ENCODE measurements at places on chromosomes 12 and 14.

GRCh38 chr12:127810041-127810440, 456.9 kb upstream of the TMEM132C start:
- no peak for DNase-seq

- DNase-seq = no peak
Measured at GRCh38 chr12:50102646-50103309, 1.0 kb upstream of the GPD1 start.

- no peak for DNase-seq
Measured at GRCh38 chr14:38646391-38646790, 390.5 kb upstream of the CLEC14A start.

DNA sequence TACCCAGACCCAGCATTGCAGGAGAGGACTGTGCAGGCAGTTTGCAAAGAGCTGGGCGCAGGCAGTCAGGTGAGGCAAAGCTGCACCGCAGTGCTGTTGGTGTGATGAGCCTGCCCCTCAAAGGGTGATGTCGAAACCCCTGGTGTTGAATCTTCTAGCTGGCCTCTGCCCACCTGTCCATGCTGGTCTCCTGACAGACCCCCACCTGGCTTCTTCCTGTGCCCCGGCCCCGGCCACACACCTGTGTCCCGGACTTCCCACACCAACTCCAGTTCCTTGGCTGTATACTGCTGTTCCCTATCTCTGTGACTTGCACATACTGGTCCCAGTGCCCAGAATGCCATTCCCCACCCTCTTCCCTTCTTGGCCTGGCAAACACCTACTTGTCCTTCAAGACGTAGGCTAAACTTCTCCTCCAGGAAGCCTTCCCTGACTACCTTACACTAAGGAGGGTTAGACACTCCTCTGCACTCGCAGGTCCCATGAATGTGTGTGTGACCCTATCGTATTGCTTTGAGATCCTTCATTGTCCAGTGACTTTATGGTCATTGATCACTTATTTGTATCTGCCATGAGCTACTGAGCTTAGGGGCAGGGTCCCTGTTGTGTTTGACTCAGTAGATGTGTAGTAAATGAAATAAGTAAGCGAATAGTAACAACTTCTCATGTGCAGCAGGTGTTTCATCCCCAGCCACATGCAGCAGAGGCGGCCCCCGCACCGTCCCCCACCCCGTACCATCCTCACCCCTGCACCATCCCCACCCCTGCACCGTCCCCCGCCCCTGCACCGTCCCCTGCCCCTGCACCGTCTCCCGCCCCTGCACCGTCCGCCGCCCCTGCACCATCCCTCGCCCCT, 37.4 kb downstream of the ESRRB start:
- DNase-seq = no peak

DNA sequence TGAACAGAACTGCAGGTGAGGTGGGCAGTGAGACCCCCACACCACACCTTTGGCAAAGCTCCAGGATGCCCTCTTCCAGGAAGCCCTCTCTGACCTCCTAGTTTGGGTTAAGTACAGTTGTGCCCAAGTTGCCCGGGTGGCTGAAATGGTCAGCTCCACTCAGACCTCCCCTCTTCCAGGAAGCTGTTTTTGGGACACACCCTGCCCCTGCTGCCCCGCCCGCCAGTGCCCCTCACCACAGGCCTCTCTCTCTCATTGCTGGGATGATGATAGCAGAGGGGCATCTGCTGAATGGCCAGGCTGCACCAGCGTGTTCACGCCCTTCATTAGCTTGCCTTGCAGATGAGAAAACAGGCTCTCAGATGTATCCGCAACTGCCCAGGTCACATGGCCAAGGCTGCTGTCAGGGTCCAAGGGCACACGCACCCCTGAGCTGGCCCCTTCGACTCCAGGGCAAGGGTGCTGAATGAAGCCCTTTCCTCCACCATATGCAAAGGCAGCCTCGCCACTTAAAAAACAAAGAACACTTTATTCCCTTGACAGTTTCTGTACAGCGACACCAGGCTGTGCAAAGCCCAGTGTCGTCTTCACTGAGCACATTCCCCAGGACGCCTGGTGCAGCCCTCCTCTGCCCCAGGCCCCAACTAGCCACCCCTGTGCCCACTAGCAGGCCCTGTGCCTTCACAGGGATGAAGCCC, 15.5 kb downstream of the SLC25A29 start:
- DNase-seq = no peak

- peak; percentile 19 for DNase-seq
Measured at GRCh38 chr12:46585854-46586621, 213.5 kb upstream of the SLC38A2 start.

- DNase-seq = no peak
Measured at GRCh38 chr12:71186571-71187288, 28.9 kb upstream of the TSPAN8 start.

DNA sequence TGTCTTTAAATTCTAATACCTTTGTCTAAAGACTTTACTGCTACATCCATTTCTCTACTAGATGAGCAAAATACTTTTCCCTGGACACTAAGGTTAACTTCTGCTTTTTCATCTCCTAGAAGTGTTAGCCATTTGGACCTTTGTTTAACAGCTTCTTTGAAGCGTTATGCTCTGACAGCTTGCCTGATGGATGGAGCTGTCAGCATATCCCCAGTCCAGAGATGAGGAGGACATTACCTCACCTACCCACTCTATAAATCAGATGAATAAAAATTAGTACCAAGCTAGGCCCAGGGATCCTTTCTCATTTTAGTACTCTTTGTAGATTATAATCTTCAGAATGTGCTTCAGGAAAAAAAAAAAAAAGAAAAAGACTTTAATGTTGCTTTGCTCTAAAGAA, 222.7 kb downstream of the PELI2 start:
- no peak for DNase-seq

- no peak for DNase-seq
Measured at GRCh38 chr12:126757326-126757725, 1509.6 kb upstream of the TMEM132C start.

DNA sequence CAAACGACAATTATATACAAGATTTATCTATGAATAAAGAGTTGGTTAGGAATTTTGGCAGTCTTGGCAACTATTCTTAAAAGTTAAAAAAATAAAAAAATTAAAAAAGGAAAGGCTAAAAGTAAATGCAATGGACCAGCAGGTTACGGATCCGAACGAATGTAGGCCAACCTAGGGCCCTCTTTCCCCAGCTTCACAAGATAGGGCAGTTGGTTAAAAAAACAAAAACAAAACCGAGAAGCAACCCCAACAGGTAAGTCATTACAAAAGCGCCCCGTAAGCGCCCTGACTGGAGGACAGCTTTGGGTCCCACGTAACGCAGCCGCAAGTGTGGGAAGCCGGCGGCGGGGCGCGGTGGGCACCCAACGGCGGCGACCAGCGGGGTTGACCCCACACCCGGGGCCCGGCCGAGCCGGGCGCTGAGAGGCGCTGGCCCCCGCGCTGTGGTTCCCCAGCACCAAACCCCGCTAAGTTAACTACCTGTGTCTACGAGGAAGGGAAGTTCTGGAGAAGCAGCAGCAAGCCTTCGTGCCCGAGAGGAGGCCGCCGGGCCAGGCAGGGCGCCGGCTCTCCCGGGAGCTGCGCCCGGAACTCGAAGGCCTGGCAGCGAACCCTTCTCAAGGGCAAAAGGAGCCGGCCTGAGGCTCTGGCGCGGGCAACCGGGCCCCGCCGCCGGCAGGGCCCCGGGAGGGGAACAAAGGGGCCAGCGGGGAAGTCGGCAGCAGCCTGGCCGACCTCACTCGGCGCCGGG, 882 bp downstream of the HECTD1 start:
- DNase-seq = peak; percentile 66

GRCh38 chr12:94763462-94763861, 113.1 kb upstream of the TMCC3 start:
- no peak for DNase-seq

DNA sequence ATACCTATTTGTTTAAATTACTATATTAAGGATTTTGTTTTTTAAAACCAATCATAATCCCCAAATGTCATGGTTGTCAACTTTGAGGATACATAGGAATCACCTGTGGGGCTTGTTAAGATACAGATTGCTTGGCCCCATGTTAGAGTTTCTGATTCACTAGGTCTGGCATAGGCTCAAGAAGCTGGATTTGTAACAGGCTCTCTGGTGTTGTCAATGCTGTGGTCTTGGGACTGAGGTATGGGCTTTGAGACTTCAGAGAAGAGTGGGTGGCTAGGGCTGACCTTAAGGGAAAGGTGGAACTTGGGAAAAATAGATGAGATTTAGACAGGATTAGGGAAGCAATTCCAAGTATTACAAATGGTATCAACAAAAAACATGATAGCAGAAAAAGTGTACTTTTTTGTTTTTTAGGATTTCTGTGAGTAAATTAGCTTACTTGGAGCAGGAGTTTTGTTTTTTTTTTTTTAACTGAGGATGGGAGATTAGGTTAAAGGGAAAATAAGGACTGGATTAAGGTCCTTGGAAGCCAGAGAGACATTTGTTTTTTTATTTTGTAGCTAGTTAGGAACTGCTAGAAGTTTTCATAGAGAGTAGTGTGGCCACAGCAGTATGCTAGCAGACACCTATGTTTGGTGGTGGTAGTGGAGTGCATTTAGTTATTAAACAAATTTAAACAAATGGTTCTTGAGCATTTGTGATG, 88.6 kb downstream of the RAD51B start:
- no peak for DNase-seq

GRCh38 chr12:125192690-125193221, 127.5 kb downstream of the AACS start:
- no peak for DNase-seq

- DNase-seq = no peak
Measured at GRCh38 chr14:72801381-72801812, 92.5 kb downstream of the DPF3 start.

DNA sequence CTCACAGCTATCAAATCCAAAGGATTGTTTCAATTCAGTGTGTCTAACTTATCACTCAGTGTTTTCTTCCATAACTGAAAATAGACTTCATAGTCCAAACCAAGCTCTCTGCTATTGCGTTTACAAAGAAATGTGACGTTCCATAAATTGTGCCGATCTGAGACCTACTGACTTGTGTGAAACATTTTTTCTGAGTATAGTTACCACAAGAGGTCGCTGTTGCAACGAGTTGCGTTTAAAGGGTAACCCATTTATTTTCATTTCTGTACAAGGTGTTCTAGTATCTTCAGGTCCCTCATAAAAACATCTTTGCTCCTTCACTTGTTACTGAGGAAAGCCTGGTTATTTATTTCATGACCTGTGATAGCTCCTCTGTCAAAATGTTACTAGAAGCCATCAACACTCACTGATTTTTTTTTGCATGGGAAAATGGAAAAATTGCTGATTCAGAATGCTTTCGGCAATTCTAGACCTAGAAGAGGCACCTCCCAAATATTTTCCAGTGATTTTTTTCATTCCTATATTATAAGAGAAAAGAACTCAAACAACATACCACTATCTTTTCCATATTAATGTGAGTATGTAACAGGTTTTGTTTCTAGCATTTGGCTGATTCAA, 60.9 kb upstream of the OR4E1 start:
- DNase-seq = peak; percentile 20

DNA sequence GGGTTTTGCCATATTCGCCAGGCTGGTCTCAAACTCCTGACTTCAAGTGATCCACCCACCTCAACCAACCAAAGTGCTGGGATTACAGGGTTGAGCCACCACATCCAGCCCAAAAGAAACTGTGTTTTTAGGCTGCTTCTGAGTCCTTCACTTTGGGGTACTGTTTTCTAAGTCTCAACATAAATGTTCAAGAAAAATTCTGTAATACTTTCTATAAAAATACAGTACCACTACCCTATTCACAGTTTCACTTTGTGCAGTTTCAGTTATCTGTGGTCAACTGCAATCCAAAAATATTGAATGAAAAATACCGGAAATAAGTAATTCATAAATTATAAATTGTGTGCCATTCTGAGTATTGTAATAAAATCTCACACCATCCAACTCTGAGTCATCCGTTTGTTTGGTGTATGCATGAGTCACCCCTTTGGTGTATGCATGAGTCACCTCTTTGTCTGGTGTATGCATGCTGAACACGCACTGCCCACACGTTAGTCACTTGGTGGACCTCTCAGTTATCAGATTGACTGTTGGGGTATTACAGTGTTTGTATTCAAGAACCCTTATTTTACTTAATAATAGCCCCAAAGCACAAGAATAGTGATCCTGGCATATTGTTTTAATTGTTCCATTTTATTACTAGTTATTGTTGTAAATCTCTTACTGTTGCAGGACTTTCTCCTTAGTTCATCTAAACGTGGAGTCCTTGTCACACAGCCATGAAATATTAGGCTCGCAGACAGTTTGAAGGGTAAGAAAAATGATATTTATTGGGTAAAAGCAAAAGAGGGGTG, 190.2 kb downstream of the FSCB start:
- DNase-seq = peak; percentile 6

DNA sequence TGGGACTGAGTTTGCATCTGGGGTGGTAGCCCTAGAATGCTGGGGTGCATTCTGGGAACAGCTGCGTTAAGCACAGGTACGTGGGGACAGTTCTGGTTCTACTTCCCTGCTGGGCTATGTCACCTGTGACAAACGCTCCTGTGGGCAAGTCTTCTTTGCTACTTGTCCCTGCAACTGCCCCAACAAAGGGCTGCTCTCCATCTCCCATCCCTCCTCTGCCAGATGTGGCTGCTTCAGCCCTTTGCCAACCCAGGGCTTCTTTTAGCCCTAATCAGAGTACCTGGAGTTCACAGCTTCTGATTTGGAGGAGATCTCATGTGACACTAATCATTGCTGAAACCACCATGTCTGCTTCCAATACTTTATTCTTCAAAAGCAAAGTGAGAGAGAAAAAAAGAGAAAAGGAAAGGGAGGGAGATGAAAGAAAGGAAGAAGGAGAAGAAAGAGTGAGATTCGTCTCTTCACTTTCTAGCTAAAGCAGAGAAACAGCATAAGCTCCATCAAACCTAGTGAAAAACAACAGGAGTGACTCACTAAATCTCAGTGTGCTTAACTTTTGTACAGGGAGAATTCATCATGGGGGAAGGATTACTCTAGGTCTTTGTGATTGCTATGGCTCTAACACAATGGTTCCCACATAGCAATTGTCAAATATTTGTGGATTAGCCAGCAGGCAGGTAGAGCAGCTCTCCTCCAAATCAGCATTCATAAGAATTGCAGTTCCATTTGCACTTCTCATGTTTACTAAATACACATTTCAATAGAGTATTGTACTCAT, 174.8 kb downstream of the LRIG3 start:
- no peak for DNase-seq

DNA sequence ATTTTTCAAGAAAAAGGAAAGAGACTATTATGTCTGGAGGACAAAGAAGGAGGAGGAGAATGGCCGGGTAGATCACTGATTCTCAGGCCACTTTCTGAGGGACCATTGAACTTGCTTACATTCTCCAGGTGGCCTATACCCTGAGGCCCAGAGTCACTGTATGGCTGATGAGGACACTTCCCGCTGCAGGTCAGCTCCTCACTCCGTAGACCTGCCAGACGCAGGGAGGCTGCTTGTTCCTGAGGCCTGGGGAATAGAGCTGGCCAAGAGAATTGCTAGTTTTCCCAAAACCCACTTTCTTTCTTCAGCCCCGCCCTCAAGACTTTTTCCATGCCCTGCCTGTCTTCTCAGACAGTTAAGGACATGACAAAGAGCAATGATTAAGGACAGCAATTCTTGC, 510.5 kb upstream of the TBX3 start:
- DNase-seq = no peak

GRCh38 chr12:40762072-40762471, 69.8 kb downstream of the CNTN1 start:
- DNase-seq = no peak

All from stimulated activated naive CD8-positive, alpha-beta T cell treated with anti-CD3 and anti-CD28 coated beads, Interleukin-15, Interleukin-2, amounts not matched to agents 100 U/mL and 50 U/mL, for 24 hours (primary cell).